Choroid plexus epithelial cell (primary cell): ENCODE measurements at places on chromosomes 2 and 18.

- no peak for DNase-seq
Observed at GRCh38 chr2:19748073-19748375, 153.8 kb downstream of the TTC32 start.

- DNase-seq = peak; percentile 54
Observed at GRCh38 chr2:98091738-98092137, 4.8 kb downstream of the VWA3B start.

DNA sequence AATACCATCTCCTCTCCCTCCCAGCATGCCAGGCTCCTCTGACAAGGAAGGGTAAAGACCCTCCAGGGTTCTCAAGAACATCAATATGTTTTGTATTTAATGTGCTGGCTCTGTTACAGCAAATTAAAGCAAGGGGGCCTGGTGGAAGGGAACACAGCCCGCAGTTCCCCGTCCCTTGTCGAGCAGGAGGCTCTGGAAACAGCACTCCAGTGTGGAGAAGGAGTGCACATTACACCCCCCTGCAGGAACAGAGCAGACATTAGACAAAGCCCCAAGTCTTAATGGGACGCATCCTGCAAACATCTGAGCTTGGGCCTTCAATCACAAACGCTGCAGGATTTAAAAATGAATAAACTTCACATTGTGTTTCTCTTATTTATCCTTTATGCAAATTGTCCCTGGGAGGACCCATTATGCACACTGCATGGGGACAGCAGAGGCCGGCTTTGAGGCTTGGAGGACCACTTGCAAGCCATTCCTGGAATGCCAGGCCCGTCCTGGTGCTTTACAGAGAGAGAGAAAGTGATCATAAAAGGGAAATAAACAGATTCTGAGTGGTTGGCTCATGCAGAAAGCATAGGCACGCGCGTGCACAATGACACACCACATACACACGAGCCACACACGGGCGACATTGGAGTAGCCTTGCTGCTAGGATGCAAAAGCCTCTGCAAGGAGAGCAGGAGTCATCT lies 328.7 kb downstream of the SMAD2 start:
- DNase-seq = no peak

- DNase-seq = no peak
Observed at GRCh38 chr2:134919341-134920210, 954 bp downstream of the CCNT2 start.

DNA sequence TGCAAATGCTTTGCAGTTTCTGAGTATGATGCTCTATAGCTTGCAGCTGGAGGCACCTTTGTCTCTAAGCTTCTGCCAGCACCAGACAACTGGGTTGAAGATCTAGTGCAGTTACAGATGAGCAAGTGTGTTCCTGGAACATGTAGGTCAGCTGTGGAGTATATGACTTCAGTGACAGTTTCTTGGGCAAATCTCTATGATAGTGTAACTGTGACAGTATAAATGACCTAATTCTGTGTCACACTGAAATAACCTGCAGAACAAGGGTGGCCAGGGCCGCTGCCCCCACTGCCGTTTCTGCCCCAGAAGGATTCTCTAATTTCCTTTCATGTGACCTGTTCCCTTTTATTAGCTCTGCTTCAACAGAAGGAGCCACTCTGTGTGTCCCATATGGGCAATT lies 145.3 kb upstream of the DAPL1 start:
- no peak for DNase-seq

DNA sequence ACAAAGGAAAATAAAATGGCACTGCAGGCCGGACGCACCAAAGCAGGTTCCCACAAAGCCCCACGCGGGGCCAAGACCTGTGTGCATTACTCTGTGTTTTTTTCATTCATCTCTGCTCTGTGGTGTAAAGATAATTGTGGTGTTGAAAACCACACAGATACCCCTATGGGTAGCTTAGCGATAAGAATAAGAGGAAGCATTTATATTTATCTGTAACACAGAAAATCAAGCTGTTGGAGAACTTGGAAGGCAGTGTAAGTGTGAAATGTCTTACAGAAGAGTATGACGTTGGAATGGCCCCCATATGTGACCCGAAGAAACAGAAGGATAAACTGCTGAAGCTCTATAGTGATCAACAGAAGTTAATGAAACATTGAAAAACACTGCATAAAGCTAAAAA lies 20.3 kb upstream of the MARCO start:
- DNase-seq = no peak
